Activated CD4-positive, alpha-beta T cell treated with anti-CD3 and anti-CD28 coated beads, Interleukin-2, Interleukin-4, amounts not matched to agents 100 ng/mL and 50 ng/mL, durations not matched to agents 16 hours and 8 hours (primary cell): ENCODE measurements at places on chromosomes 12 and 14.

GRCh38 chr12:46574847-46575246, 202.3 kb upstream of the SLC38A2 start:
- DNase-seq = no peak

- no peak for DNase-seq
These were observed 41.4 kb downstream of the DYRK4 start for GRCh38 chr12:4603421-4603820.

- DNase-seq = no peak
These were observed 192.9 kb upstream of the ALG10B start for GRCh38 chr12:38123566-38124246.

DNA sequence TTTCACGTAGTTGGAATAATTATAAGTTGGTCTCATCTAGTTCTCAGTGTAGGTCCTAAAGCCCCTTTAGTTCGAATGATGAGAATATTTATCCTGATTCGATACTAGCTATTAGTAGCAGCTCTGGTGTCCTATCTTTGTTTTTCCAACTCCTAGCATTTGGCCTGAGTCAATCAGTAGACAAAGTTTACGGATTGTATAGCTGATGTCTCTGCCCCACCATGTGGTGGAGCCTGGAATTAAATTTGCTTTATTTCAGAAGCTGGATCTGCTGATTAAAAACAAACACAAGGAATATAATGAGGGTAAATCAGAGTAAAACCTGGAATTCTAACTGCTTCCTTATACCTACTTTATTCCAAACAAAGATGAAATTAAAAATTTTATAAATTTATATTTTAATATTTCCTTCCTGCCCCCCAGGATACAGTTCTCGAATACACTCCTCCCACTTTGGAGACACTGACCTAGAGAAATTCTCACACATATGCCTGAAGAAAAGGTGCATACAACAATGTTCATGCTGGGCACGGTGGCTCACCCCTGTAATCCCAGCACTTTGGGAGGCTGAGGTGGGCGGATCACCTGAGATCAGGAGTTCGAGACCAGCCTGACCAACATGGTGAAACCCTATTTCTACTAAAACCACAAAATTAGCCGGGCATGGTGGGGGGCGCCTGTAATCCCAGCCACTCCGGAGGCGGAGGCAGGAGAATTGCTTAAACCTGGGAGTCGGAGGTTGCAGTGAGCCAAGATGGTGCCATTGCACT, 7.6 kb upstream of the BRMS1L start:
- peak; percentile 38 for DNase-seq

DNA sequence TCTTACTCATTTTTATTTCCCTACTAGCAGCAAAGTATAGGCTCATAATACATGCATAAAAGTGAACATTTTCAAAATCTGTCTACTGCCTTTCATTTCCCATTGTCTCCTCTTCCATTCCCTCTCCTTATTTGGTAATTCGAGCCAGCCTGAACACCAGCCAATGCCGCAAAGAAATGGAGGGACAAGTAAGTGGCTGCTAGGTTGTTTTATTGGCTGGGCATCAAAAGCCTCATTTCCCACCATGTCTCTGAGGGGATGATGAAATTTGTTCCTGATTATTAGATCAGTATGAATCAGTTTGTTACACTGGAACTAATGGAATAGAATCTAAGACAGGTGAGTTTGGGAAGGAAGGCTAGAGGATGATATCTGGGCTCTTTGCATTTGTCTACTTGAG, 143.5 kb downstream of the KCNA5 start:
- DNase-seq = no peak
